ENCODE measurements at places on chromosomes 7 and 10.

GRCh38 chr10:65496541-65496940 lies 1429.3 kb upstream of the LRRTM3 start:
- DNase-seq, result no peak

DNA sequence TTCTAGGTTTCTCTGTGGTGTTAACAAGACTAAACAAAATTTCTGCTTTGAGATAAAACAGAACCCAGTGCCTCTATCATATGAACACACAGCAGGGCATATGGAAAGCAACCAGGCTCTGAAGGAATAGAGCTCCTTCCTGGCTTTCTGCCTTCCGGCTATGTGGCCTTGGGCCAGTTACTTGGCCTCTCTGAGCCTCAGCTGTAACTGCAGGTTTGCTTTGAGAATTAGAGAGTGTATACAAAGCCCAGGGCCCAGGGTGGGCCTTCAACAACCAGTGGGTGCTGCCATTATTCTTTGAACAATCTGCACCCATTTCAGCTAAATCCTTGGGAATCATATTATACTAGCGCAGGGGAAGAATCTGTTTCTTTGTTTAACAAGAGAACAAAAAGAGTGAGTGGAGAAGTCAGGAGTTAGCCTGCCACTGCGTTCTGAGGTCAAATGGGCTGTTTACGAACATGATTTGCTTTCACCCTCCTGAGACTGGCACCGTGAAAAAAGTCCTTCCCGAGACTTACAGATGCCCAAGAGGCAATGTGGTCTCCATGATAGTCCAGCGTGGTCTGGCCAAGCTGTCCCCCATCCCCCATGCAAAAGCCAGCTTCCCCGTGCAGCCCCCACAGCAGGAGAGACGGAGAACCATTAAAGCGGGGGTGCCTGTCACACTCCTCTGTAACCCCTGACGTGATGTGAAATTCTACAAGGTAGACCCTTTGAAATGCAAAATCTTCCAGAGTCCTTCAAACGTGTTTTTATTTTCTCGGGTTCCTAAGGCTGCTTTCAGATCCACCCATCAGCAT lies 4.9 kb downstream of the FAM53B start:
- no peak for DNase-seq

- DNase-seq, result no peak
Observed at GRCh38 chr7:90720984-90721760, 125.1 kb downstream of the CDK14 start.

DNA sequence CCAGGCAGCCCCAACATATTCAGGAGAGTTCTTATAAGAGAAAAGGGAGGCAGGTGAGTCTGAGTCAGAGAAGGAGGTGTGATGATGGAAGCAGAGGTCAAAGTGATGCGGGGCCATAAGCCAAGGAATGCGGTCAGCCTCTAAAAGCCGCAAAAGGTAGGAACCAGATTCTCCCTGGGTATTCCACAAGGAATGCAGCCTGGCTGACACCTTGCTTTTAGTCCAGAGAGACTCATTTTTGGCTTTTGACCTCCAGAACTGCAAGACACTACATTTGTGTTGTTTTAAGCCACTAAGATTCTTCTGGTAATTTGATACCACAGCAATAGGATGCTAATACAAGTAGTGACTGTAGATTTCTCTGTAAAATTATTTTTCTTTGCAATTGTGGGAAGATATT lies 151.5 kb upstream of the EEPD1 start:
- DNase-seq, result no peak

DNA sequence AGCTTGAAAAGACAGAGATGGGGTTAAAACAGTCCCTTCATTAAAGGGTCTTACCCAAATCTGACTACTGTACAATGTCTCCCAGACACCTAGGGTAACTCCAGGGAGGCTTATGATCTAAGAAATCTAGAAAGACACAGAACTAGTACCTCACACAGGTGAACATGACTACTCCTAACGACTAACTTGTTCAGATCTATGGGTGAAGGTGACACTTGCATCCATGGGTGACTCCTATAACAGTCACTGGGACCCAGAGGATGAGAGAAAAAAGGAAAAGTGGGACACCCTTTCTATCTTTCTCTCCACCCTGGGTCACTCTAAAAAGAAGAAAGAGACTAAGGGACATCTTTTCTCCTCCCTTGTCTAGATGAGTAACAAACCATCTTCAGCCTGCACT lies 19.2 kb downstream of the AKR1C8 start:
- DNase-seq, result no peak

DNA sequence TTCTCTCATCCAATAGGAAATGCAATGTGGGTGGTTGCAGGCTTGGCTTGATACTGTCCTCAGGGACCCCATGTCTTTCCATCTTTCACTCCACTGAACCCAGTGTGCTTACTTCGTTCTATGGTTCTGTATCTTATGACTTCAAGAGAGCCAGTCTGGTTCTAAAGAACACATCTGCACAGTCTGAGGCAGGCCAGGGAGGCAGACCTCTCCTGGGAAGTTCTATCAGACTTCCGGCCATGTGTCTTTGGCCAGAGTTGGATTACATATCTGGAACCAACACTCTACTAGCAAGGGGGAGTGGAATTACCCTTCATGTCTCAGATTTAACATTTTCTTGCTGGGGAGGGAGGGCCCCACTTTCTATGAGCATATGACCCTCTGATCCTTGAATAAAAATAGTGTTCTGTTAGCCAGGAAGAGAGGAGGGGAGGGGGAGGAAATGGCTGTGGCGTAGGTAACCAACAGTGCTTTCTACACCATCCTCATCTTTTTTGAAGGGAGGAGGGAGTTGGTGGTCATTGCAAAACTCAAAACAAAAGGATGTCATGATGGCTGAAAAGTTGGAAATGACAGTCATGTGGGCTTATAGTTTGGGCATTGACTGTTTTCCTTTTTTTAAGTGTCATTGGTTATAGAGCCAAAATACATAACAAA lies 370.2 kb downstream of the GATA3 start:
- no peak for DNase-seq

- no peak for DNase-seq
Observed at GRCh38 chr7:40827222-40828085, 692.6 kb downstream of the SUGCT start.

- no peak for DNase-seq
Observed at GRCh38 chr10:9035355-9035754, 980.9 kb downstream of the GATA3 start.

DNA sequence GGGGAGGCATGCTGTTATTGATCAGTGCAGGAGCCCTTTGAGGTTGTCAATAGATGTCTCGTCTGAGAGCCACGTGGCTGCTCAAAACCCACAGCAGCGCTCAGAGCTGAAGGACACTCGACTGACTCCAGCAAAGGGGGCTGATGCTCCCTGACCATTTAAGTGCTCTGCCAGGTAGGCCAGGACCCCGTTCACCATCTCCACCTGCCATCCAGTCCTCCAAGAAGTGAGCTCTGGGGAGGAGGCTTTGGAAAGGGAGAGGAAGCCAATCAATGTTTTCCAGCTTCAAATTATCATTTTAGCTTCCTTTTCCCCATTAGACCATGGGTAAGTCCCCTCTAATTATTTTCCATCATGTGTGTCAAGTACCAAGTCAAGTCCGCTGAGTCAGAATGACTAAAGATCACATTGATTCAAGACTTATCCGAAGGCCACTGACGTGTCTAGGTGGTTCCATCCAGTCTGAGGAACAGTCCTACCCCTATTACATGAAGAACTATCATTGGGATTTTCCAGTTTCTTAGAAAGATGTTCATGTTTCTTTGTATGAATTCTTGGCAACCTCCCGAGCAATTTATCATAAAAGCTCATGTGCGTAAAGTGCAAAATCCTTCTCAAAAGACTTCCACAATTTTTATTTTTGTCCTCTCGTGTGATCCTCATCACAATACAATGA lies 302.6 kb upstream of the LYZL1 start:
- DNase-seq, result no peak

DNA sequence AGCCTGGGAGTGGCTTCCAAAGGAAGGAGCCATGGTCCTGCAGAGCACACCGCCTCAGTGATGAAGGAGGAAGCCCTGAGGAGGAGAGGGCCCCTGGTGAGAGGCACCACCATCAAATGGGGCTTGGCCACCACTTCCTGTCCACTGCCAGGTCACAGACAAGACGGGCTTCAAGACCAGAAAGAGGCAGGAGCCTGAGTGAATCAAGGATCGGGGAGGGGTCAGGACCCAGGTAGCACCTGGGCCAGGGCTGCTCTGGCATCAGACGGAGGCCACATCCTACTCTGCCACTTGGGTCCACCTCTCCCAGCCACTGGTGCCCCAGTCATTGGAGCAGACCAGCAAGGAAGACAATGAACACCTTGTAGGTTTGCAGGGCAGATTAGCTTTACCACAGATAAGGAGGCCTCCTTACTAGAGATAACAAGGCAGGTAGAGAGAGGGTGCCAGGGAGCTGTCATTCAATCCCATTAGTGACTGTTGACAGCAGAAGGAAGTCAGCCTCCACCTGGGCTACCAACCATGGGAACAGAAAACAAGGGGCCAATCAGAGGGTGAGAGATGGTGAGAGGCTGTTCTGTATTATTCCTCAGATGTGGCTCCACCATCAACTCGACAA lies 143.4 kb downstream of the TNS3 start:
- DNase-seq, result no peak

DNA sequence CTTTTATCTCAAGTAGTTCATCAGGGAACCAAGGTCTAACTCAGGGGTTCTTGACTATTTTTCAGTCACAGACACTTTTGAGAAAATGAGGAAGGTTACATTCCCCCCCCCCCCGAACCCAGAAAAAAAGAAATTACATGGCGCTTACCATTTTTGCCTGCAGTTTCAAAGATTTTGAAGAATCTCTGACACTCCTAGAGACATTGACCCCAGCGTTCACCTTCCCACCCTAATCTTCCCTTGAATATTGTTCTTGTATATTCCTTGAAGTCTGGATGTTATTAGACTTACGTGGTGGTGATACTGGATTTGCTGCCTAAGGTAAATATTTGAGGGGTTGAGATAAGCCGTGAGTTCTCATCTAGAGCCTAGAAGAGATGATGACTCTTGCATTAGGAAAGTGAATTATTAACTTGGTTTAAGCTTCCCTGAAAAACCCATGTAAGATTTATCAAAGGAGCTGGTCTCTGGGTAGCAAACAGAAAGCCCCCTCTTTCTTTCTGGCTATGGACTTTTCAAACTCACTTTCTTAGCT lies 245.7 kb upstream of the FOXK1 start:
- DNase-seq, result no peak

GRCh38 chr7:71976645-71977044 lies 435.5 kb downstream of the CALN1 start:
- DNase-seq, result no peak

DNA sequence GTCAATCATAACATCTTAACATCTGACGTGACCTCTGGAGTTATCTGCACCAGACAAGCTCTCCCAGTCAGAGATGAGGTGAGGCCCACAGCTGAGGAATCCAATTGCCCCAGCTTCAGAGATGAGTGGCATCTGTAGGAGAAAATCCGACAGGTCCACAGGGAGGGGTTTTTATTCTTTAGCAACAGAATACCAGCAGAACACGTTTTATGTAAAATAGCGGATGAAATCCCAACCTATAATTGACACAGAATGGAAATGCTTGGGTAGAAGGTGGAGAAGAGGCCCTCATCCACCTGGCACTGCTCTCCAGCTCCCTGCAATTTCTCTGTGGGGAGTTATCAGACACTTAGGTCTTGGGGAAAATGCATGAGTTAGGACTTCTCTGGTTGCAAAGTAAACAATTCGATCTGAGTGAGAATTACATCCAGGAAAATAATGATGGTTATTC lies 144.2 kb upstream of the NRP1 start:
- DNase-seq, result no peak

DNA sequence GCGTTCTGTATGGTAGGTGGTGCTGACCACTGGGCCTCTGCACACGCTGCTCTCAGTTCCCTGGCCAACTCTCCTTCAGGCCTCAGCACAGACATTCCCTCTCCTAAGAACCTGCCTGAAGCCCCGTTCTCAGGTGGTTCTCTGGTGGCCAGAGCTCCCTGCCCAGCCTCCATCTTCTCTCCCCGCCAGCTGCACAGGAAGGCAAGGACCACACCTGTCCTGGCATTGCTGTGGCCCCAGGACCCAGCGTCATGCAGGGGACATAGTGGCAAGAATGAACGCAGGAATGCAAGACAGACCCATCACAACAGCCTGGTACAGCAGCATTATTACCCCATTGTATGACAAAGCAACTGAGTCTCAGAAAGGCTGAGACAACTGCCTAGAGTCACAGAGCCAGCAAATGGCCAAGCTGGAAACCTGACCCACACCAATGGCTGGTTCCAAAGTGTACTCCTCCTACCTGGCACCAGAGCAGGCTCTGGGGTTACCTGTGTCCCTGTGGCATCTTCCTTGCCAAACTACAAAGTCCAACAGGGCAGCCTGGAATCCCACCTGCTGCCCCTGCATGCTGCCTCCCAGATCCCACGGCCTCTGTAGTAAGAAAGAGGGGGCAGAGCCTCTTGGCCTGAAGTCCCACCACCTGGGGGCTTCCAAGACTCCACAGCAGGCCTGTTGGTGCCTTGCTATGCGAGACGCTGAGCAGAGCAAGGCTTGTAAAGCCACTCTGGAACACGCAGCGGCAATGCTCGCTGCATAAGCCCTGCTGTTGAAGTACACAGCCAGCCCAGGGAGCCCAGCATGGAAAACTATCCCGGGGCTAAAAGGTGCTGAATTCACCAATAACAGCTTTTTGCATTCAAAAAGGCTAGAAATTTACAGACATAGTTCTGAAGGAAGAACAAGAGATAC lies 73.3 kb downstream of the CHST15 start:
- DNase-seq, result no peak

DNA sequence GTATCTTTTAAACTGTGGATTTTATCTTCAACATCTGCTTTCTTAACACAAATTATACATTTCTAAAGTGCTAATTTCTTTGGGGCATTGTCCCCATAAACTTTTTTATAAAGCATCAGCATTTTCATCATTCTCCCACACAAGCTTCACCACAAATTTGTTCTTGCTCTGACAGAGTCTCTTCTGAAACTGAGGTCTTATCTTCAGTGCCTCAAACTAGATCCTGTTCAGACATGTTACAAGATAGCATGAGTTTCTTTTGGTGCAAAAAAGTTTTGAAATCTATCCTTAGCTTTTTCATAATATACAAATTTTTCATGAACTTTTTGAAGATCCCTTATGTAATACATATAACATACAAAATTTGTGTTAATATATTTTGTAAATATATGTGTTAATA lies 346.6 kb downstream of the IPMK start:
- no peak for DNase-seq

DNA sequence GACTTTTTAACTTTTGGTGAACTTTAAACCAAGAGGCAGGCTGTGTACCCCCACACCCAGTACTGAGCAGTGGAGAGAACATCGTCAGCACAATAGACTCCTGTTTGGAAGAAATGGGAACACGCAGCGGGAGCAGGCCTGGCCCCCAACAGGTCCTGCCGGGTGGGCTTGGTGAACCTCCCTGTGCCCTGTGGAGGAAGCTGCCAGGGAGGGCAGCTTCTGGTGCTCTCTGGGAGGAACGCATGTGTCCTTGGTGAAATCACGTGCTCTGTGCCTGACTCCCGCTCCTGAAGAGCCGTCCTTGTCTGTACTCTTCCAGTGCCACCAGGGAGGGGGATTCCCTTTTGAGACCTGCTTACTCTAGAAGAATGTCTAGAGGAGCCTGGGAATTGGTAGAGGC lies 31.6 kb downstream of the CHAT start:
- no peak for DNase-seq

DNA sequence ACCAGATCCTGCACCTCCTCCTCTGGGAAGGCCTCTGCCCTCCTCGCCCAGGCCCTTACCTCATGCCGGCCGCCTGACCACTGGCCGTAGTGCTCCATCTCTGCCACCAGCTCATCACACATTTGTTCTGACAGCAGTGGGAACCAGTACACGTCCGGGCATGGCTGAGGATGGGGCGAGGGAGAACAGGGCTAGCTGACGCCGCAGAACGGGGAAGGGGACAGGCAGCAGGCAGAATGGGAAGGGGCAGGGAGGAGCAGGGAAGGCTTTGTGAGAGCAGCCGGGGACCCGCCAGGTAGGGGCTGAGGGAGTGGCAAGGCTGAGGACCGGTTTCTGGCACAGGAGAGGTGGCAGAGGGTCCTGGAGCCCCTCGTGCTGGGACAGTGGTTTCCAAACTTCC lies 8.0 kb upstream of the MOGAT3 start:
- DNase-seq, result no peak
